ELR (cell line): ENCODE measurements at places on chromosomes 13 and 19.

- DNase-seq: no peak
Observed at GRCh38 chr19:5804516-5805461, at the start of gene NRTN. NRTN (plus strand) TSS chr19:5805067; CDS start chr19:5824166, 19,099 bp downstream.

DNA sequence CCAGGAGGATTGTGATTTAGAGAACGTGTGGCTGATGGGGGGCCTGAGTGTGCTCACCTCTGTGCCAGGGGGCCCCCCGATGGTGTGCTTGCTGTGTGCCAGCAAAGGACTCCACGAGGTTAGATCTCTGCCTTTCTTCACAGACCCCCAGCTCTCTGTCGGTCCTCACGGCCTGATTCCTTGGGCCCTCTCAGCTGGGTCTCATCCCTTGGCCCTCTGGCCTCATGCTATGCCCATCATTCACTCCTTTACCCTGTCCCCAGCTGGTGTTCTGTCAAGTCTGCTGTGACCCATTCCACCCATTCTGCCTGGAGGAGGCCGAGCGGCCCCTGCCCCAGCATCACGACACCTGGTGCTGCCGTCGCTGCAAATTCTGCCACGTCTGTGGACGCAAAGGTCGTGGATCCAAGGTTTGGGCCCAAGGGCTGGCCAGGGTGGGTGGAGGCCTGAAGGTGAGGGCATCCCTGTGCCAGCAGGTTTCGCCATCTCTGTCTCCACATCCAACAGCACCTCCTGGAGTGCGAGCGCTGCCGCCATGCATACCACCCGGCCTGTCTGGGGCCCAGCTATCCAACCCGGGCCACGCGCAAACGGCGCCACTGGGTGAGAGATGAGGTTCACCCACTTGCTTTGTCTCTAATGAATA is 7.5 kb downstream of the KMT2B start:
- no peak for DNase-seq

DNA sequence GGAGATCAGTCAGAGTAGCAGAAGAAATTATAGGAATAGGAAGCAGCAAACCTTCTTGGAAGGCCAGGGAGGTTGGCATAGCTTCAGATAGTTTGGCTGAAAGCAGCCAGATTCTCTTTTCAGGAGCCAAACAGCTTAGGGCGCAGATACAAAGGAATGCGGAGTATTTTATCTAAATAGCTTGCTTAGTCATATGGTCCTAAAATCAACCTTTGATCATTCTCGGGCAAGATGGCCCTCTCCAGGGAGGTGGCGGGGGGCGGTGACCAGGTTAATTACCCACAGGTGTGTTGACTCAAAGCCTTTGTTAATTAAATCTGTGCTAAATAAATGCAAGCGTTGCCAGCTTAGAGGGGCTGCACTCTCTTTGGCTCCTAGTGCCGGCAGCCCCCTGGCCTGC is 12.5 kb upstream of the NCR1 start:
- no peak for DNase-seq

GRCh38 chr19:1373534-1374249 is 10.0 kb upstream of the NDUFS7 start:
- DNase-seq: no peak

- peak; percentile 54 for DNase-seq
Observed at GRCh38 chr19:18481505-18482222, 40.2 kb downstream of the ELL start.

- no peak for DNase-seq
Observed at GRCh38 chr13:98875146-98875729, 102.6 kb downstream of the DOCK9 start.

- DNase-seq: no peak
Observed at GRCh38 chr13:19158526-19159174, 23.0 kb downstream of the TUBA3C start.

DNA sequence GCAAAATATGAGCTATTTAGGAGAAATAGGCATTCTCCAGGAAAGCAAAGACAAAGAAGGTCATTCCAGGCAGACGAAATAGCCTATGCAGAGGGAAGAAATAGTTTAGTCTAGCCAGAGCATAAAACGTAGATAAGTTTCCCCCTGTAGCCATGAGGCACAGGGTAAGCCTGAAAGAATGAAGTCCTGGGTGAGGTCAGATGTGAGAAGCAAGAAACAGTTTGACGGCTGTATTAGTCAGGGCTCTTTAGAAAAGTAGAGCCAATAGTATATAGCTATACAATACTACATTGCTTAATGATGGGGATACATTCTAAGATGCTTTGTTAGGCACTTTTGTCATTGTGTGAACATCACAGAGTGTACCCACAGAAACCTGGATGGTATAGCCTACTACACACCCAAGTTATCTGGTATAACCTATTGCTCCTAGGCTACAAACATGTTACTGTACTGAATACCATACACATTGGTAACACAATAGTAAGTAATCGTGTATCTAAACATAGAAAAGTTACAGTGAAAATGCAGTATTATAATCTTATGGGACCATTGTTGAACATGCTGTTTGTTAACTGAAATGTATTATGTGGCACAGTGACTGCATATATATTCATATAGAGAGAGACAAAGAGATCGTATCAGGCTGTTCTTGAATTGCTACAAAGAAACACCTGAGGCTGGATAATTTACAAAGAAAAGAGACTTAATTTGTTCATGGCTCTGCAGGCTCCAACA is 59.3 kb upstream of the WDFY2 start:
- DNase-seq: peak; percentile 90

DNA sequence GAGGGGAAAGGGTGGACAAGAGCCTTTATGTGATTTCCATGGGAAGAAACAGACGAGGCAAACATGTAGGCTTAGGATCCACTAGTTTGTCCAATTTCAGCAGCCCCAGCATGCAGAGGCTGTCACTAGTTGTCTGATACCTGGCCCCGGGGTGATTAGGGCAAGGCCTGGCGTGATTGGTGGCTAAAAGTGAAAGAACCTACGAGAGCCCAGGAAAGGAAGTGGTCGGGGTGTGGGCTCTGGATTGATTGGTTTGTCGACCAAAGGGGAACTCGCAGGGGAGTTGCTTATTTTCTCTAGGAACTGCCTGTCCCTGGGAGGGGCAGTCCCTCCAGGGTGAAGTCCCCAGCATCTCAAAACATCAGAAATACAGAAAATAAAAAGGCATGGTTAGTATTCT is 64.2 kb upstream of the UQCRFS1 start:
- DNase-seq: peak; percentile 32

DNA sequence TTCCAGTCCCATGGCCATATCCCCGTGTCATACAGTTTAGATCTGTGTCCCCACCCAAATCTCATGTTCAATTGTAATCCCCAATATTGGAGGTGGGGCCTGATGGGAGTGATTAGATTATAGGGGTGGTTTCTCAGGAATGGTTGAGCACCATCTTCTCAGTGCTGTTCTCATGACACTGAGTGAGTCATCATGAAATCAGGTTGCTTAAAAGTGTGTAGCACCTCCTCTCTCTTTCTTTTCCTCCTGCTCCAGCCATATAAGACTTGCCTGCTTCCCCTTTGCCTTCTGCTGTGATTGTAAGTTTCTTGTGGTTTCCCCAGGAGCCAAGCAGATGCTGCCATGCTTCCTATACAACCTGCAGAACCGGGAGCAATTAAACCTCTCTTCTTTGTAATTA is 197.8 kb downstream of the NALCN start:
- peak; percentile 55 for DNase-seq

GRCh38 chr19:4030981-4031380 is 23.4 kb downstream of the PIAS4 start:
- no peak for DNase-seq

GRCh38 chr19:12975221-12975741 is 5.9 kb downstream of the DAND5 start:
- DNase-seq: no peak

DNA sequence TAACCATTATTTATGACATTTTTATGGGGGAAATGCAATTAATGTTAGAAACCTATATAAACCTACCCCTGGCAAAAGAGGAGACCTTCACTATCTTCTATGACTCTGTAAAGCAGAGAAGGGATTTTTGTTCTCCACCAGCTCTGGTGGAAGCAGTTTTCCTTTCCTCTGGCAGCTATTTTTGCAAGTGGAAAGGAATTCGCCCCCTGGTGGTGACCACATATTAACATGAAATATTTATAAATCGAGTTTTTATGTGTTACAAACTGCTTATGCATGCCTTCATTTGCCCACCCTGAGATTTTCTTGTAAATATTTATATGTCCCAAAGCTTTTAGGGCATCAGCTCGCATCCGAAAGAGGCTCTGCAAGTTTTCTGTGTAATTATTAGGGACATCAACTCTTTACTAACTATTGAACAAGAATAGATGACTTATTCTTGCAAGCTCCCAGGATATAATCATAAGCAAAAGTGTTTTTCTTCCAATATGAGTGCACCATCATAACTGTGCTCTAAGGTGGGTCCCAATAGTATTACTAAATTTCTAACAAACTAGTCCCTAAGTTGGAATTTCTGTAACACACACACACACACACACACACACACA is 62.4 kb downstream of the SERTM1 start:
- peak; percentile 71 for DNase-seq
